ENCODE measurements at places on chromosomes 6 and 20. TPM values are rescaled to one million over a fixed set of nuclear protein-coding genes. Genes with fewer than 3 reads are reported as not detected.

ASIP gene
- not detected for total RNA-seq

CCN5 gene
- not detected for total RNA-seq

IYD gene
- total RNA-seq: not detected

ZNF311 gene
- 1.3 TPM for total RNA-seq

MAS1 gene
- total RNA-seq: not detected

B3GALT4 gene
- total RNA-seq: 2.0 TPM

POM121L2 gene
- not detected for total RNA-seq

GPR6 gene
- total RNA-seq: not detected

SLC44A4 gene
- total RNA-seq: 0.32 TPM

PRRT1 gene
- 3.1 TPM for total RNA-seq

GRCh38 chr6:159973951-159974350 lies 5.1 kb downstream of the IGF2R start:
- H3K36me3 ChIP-seq: no peaks in the 10 kb centered on the region
- H3K4me3 ChIP-seq: peak overlapping the region; percentile 36
- H3K27me3 ChIP-seq: peaks cover 3% of the 10 kb centered on the region
- H3K4me1 ChIP-seq: peaks cover 76% of the 10 kb centered on the region
- H3K27ac ChIP-seq: no peak overlapping the region

DNA sequence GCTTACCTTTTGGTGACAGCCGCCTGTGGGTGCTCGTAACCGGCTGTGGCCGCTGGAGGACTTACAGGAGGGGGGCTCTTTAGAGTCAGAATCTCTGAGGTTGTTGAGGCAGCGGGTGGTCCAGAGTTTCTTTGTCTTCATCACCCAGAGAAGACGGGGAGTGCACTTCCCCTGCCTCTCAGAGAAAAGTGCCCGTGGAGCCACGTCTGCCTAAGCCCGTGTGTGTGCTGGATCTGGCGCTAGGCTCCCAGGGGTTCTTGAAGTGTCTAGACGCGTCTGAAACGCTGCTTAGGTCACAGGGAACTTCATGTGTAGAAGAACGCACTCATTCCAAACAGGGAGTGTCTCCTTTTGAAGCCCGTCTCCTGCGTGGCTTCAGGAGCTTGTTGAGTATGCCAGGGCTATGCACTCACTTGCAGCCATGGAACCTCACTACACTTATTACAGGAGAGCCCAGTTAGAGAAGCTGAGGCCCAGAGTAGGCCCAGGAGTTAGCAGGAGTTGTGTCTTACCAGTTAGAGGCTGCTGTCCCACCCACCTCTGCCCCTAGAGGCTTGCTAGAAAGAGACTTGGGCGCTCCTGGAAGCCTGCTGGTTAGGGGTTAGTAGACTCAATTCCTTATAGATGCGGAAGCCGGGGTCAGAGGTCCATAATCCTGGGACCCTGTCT lies 1.3 kb downstream of the LSM14B start:
- peaks cover 18% of the 10 kb centered on the region for H3K36me3 ChIP-seq
- H3K27me3 ChIP-seq: peaks cover 3% of the 10 kb centered on the region
- peaks cover 23% of the 10 kb centered on the region for H3K4me1 ChIP-seq
- peak overlapping the region; percentile 93 for H3K4me3 ChIP-seq
- DNase-seq: no peak

GRCh38 chr6:43517505-43518357 lies 842 bp downstream of the POLR1C start:
- H3K4me3 ChIP-seq: no peak overlapping the region
- peaks cover 6% of the 10 kb centered on the region for H3K36me3 ChIP-seq
- no peak for DNase-seq
- H3K27ac ChIP-seq: no peak overlapping the region

DNA sequence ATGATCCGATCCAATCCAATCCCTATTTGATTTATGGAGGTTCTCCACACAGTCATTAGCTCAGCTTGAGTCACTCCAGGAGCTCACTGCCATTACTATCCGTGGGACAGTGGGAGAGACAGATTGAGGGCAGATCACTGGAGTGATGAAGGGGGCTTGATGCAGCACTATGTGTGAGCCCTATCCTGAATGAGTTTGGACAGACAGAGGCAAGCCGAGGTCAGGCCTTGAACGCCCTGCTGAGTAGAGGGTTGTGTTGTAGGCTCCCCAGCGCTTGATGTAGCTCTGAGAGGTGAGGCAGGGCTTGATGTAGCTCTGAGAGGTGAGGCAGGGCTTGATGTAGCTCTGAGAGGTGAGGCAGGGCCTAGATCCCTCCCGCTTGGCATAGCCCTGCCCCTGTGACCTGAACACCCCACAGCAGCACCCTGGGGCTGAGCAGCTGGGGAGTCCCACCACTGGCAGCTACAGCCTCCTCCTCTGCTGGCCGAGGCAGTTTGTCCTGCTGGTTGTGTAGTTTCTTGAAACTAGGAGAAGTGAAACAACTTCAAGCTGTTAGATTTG lies 58.7 kb downstream of the ZFAND3 start:
- no peak overlapping the region for H3K27ac ChIP-seq
- DNase-seq: no peak
- no peak overlapping the region for H3K4me3 ChIP-seq
- H3K27me3 ChIP-seq: no peaks in the 10 kb centered on the region
- peaks cover 2% of the 10 kb centered on the region for H3K36me3 ChIP-seq

- no peaks in the 10 kb centered on the region for H3K36me3 ChIP-seq
- peaks cover 38% of the 10 kb centered on the region for H3K27me3 ChIP-seq
- H3K4me3 ChIP-seq: no peak overlapping the region
Measured at GRCh38 chr6:16168858-16169257, 40.0 kb downstream of the MYLIP start.

GRCh38 chr6:80771941-80772340 lies 665.5 kb downstream of the BCKDHB start:
- H3K4me3 ChIP-seq: no peak overlapping the region
- peak; percentile 14 for DNase-seq
- no peaks in the 10 kb centered on the region for H3K4me1 ChIP-seq
- no peak overlapping the region for H3K27ac ChIP-seq
- no peaks in the 10 kb centered on the region for H3K27me3 ChIP-seq

- no peaks in the 10 kb centered on the region for H3K36me3 ChIP-seq
- no peak overlapping the region for H3K4me3 ChIP-seq
- no peak for DNase-seq
- H3K27me3 ChIP-seq: no peaks in the 10 kb centered on the region
Measured at GRCh38 chr6:34531580-34532201, 24.4 kb downstream of the SPDEF start.

DNA sequence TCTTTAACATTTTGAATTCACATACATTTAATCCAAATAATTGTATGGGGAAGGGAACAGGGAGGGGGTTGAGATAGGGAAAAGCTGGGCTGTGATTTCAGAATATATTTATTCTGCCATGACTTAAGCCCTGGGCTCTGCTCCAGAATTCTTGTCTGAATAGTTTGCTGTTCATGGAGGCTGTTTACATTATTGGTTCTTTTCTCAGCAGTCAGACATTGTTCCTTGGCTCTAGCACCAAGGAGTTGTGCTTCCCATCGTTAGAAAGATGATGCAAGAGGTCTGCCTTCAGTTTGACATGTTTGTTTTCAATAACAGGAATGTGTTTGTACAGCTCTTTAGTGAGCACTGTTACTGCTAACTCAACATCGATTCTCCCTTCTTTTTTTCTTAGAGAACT lies 198.8 kb upstream of the CDYL start:
- H3K36me3 ChIP-seq: peaks cover 3% of the 10 kb centered on the region
- H3K4me1 ChIP-seq: peaks cover 10% of the 10 kb centered on the region
- no peak overlapping the region for H3K4me3 ChIP-seq
- no peak for DNase-seq
- no peak overlapping the region for H3K27ac ChIP-seq

DNA sequence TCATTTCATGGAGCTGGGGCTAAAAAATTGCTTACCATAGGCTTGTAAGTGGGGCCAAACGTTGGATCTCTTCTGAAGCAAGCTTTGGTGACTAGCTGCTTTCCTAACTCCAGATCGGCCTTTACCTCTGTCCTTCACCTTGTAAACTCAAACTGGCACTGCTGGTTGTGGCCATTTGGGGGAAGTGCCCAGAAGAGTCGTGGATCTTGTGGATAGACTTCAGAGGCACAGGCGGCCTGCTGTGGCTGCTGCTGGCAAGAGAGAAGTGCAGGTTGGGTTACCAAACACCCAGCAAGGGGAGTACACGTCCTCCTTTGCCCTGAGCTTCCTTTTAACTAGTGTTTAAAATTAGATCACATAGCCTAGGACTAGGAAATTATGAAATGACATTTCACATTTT lies 36.8 kb upstream of the KLHL31 start:
- no peaks in the 10 kb centered on the region for H3K27me3 ChIP-seq
- no peaks in the 10 kb centered on the region for H3K36me3 ChIP-seq
- no peak overlapping the region for H3K27ac ChIP-seq
- no peak overlapping the region for H3K4me3 ChIP-seq
- no peak for DNase-seq

GRCh38 chr6:89956182-89956581 lies 61.9 kb downstream of the GJA10 start:
- H3K27me3 ChIP-seq: no peaks in the 10 kb centered on the region
- no peak for DNase-seq
- H3K36me3 ChIP-seq: no peaks in the 10 kb centered on the region
- no peak overlapping the region for H3K27ac ChIP-seq
- no peak overlapping the region for H3K4me3 ChIP-seq

- DNase-seq: no peak
- H3K4me3 ChIP-seq: no peak overlapping the region
- H3K36me3 ChIP-seq: no peaks in the 10 kb centered on the region
- H3K27ac ChIP-seq: no peak overlapping the region
- peaks cover 13% of the 10 kb centered on the region for H3K27me3 ChIP-seq
Measured at GRCh38 chr6:32290886-32291450, 67.1 kb upstream of the NOTCH4 start.

DNA sequence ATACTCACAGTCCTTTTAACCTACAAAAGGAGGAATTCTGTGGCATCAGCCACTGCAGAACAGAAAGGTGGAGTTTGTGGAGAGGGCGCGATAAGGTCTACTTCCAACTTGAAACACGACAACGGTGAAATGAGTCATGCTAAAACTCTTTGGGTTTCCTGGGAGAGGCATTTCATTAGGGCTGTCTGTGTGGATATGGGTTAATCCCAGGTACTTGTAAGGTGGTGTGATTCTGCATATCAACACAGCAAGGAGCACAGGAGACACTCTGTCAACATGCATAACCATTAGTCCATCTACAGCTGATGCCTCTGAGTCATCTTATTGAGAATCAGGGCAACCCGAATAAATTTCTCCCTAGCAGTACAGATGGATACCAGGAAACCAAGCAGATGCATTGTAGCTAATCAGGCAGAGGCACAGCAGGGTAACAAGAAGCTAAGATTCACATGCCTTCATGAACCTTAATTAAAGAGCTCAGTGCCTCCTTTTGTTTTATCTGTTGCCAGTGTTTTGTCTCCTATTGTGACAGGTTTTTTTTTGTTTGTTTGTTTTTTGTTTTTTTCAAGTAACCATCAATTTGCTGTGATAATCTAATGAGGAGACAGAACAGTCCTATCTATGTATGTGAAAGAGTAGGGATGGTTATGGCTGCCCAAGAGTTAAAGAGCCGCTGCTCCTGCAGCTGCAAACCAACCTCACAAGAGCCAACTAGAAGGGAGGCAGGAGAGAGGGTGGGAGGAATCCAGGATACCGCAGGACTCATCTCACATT lies 315.8 kb upstream of the SOX4 start:
- no peak overlapping the region for H3K4me3 ChIP-seq
- DNase-seq: no peak

GRCh38 chr6:119030759-119031158 lies 47.7 kb downstream of the FAM184A start:
- H3K4me3 ChIP-seq: no peak overlapping the region
- H3K36me3 ChIP-seq: no peaks in the 10 kb centered on the region
- H3K27me3 ChIP-seq: no peaks in the 10 kb centered on the region
- peaks cover 12% of the 10 kb centered on the region for H3K4me1 ChIP-seq
- H3K27ac ChIP-seq: no peak overlapping the region
